NCI-H1694 (cell line): ENCODE measurements at places on chromosomes 2 and 18.

DNA sequence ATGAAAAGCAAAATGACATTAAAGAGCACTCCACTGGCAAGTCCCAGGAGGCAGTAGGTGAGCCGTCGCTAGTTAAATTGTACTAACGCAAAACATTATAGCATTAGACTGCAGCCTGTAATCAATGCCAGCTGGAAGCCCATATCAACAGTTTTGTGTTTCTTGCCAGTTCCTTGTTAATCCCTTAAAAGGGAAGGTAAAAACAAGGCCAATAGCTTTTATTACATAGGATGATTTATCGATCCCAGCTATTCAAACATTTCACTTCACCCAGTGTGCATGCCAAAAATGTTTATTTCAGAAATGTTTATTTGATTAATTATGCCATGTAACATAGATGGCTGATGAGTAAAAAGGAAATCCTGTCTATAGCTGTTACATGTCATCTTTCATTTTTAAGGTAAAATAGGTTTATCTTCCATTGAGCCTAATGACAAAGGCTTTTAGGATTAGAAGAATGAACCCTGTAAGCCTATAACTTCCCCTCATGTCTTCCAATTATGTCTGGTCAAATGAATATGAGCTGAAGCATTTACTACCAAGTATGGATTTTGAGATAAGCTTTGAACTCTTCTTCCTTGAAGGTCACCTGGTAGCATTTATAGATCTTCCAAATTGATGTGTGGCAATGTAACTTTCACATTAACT is 591.2 kb downstream of the RNF144A start:
- no peak for DNase-seq

GRCh38 chr18:45071956-45072355 is 391.3 kb downstream of the SETBP1 start:
- no peak for DNase-seq

DNA sequence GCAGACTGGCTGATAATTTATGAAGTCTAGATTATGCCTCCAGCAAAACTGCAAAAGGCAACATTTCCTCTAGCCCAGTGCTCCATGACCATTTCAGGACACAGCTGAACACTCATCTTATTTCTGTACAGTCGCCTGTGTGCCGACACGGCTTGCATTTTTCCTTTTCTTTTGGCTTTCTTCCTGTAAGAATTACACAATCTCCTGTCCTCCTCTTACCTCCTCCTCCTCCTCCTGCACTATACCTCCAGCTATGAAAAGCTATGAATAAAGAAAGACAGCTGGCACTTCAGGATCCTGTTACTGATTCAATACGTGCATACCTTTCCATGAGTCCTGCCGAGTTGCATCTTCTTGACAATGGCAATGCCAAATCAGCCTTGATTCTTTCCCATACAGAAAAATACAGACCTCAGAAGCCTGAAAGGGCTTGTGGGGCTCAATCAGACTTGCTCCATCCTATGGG is 32.2 kb upstream of the TRIB2 start:
- no peak for DNase-seq

DNA sequence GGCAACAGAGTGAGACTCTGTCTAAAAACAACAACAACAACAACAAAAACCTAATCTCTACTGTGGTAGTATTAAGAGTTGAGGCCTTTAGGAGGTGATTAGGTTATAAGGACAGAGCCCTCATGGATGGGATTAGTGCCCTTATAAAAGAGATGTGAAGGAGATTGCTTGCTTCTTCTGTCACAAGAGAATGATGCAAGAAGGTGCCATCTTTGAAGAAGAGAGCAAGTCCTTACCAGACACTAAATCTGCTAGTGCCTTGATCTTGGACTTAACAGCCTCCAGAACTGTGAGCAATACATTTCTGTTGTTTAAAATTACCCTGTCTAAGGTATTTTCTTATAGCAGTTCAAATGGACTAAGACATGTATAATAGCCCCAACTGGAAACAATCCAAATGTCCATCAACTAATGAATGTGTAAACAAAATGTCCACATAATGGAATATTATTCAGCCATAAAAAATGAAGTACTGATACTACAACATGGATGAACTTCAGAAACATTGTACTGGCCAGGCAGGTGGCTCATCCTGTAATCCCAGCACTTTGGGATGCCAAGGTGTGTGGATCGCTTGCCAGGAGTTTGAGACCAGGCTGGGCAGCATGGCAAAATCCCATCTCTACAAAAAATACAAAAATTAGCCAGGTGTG is 1.6 kb upstream of the ARHGEF33 start:
- DNase-seq, result no peak

DNA sequence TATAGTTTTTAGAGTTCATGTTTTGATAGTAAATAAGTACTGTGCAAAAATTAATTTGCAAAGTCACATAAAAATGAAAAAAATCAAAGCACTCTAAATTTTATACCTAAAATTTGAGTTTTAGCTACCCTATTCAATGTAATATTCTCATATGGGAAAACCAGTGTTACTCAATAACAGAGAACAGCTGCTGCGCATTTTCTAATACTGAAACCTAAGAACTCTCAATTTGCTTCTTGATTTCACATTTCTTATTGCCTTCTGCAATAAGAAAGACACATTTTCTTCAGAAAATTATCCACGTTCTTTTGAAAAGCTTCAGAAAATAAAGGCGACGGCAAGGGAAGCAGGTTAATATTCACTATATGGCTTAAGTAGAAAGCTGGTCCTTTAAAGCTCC is 199.1 kb upstream of the CCDC150 start:
- DNase-seq, result no peak

GRCh38 chr2:212915121-212915782 is 236.2 kb downstream of the IKZF2 start:
- no peak for DNase-seq

DNA sequence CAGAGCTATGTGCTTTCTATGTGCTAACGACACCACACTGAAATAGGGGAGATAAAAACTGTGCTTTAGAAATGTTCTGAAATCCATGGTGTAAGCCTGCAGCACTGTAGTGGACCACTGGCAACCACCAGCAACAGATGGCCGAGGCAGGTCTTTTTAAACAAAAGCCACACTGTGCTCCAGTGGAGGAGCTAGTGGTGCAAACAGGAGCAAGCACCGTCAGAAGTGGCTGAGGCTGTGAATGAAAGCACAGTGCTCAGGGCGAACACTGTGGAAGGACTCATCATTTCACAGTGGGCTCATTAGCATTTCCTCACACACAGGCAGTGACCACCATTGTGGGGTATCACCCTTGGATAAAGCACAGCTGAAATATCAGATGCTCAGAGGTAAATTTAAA is 22.9 kb upstream of the MTX2 start:
- no peak for DNase-seq

- no peak for DNase-seq
Measured at GRCh38 chr18:49959176-49959575, 145.8 kb upstream of the ACAA2 start.

GRCh38 chr2:43011158-43011491 is 215.3 kb downstream of the ZFP36L2 start:
- no peak for DNase-seq

DNA sequence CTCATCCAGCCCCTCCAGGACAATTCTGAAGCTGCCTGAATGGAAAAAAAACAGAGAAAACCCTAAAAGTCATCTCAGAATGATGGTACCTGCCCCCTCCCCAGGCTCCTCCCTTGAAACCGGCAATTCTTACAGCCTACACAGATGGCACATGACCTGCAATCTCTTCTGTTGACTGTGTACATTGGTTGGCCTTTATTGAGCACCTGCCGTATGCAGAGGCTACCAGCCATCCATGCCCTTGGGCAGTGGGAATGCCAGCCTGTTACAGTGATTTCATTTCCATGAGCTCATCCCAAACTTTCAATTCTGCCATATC is 57.1 kb downstream of the EMX1 start:
- DNase-seq, result no peak

- DNase-seq, result no peak
Measured at GRCh38 chr18:63440219-63440618, 17.9 kb upstream of the VPS4B start.

DNA sequence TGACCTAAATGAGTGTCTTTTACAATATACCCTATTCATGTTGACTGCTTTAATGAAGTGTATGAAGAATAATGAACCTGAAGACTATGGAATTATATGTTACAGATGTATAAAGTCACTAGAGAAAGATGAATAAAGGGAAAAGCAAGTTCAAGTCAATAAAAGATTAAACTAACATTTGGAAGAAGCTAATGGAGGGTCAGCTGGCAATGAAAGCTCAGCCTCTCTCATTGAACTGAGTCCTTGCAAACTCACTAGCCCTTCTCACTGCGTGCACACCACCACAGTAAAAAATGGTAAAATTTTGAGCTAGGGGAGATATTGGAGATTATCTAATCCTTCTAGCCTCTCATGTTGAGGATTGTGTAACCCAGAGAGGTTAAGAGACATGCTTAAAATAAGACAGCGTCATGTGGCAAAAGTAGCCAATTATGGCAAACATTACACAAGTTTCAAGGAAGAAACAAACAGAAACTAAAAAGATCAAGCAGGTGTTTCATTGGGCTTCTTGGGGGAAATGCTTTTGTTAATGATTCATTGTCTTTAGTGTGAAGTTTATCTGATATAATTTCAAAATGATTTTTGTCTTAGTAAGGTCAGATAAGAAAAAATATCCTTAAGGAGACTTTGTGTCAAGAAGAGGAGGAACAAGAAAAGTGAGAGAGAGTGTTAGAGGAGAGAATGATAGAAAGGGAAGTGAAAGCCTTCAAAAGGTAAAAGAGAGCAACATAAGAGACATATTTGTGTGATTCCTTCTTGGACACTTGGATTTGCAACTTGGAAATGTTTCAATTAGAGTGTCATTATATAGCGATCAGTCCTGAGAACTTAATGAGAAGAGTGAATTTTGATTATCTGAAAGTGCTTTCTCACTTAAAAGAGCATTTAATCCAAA is 893.7 kb upstream of the FAM98A start:
- DNase-seq, result no peak

- no peak for DNase-seq
Measured at GRCh38 chr2:172109988-172110811, 7.5 kb upstream of the DLX2 start.

GRCh38 chr2:128215897-128216642 is 102.6 kb downstream of the HS6ST1 start:
- no peak for DNase-seq

- DNase-seq, result no peak
Measured at GRCh38 chr18:59001721-59002120, 137.0 kb downstream of the ZNF532 start.

GRCh38 chr2:220915092-220915623 is 656.9 kb downstream of the EPHA4 start:
- DNase-seq, result no peak

- no peak for DNase-seq
Measured at GRCh38 chr18:74375999-74376398, 60.4 kb downstream of the C18orf63 start.

GRCh38 chr2:223815884-223816570 is 21.4 kb downstream of the AP1S3 start:
- DNase-seq, result no peak

DNA sequence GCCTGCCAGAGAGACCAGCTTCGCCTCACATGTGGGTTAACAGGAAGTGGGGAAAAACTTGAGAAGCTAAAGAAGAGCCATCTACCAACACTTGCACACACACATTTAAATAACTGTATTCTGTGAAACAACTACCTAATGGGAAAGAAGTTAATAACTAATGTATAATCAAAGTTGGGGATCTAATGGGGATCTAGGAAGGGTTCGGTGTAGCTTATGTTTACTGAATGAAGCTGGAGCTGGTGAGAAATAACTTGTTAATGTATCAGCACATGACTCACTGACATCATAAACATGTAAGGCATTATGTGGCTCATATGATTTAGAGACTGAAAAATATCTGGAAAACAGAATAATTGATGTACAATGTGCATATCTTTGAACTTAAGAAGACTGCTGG is 421.3 kb upstream of the NXPH2 start:
- no peak for DNase-seq

- DNase-seq, result no peak
Measured at GRCh38 chr2:128978212-128978611, 659.5 kb upstream of the HS6ST1 start.

DNA sequence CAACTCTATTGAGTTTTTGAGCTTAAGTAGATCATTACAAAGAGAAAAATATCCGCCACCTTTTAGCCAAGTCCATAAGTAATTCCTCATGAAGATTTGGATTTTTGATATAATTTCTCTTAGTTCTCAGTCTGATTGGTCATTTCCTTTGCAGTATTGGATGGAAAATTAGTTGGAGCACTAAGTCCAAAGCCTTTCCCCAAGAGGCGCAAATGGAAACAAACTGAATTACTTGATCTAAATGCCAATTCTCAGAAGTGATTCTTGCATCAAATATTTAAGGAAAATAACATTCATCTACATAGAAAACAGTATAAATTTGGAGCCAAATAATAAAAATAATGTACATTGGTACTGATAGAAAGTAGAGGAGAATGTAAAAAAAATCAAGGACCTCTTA is 115.6 kb downstream of the CACNB4 start:
- DNase-seq, result no peak

GRCh38 chr2:113407446-113408099 is 29.9 kb upstream of the ZNG1B start:
- no peak for DNase-seq

GRCh38 chr2:3966470-3966869 is 263.1 kb downstream of the DCDC2C start:
- no peak for DNase-seq

- no peak for DNase-seq
Measured at GRCh38 chr2:56376699-56377665, 193.2 kb downstream of the CCDC85A start.
